ENCODE measurements at places on chromosomes 12 and 14.

DNA sequence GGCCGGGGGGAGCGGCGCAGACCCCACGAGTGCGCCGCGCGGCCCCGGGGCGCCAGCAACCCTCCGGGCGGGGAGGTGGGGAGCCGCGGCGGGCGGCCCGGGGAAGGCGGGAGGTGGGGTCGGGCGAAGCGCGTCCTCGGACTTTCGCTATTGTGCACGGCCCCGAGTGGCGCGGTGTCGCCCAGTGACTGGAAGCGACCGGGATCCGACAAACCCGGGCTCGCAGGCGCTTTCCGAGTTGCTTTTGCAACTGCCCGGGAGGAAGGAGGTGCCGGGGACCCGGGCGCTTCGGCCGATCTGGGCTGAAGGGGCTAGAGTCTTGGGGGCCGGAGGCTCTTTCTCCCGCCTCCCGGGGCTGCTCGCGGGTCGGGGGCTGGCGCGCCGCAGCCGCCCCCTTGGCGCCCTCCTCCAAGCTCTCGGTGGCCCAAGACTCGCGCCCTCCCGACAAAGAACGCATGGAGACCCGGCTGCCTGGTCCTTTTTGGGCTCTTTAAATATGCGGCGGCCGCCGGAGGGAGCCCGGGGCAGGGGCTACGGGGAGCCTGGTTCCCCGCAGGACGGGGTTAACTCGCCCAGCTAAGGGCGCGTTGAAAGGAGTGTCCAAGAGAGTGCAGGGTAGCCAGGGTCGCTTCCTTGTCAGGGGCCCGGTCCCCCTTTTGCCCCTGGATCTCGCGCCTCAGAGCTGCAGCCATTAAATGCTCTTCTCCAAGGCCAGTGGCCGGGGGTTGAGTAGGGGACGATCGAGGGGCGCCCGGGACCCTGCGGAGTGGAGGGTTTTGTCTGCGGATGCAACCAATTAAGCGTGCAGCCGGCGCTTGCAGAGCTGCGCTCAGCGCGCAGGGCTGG lies 1.4 kb downstream of the HMGA2 start:
- DNase-seq: no peak

- no peak for DNase-seq
These were observed 10.5 kb downstream of the BTBD6 start for GRCh38 chr14:105258846-105259245.

DNA sequence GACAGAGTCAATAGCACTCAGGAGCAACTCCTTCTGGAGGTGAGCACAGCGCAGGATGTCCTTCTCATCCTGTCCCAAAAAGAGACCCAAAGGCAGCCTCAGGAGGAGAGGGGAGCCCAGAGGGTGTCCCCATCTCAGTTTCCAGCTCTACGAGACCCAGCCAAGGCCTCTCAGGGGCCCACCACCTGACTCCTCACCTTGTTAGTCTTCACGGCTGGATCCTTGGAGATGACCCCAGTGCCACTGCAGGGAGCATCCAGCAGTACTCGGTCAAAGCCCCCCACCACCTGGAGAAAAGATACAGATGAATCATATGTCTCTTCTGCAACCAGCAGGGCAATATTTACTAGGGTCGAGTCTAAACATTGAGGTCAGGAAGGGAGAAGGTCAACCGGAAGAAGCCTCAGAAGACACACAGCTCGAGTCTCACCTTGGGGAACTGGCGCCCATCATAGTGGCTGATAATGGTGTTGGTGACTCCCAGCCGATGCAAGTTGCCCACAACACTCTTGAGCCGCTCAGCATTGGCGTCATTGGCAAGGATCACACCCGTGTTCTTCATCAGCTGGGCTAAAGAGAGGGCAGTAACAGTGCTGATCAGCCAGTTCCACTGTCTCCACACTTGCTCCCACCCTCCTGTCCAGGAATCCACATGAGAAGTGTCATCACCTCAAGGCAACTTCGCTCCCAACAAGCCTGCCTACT lies 4.8 kb upstream of the IFFO1 start:
- no peak for DNase-seq

DNA sequence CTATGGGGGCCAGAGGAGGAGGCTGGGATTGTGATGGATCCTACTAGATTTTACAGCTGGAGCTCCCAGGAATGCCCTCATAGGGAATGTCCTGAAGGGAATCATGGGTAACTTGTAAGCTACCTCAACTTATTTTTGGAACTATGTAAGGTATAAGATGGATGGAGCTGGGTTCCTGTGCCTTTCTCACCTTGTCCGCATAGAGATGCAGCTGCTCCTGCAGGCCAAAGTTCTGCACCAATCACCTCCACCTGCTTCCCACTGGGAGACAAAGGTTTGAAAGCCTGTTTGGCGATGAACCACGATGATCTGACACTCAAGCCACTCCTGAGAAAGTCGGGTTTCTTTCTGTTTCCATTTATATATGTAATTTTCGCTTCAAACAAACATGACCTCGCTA lies 648 bp upstream of the AKAP5 start:
- DNase-seq: no peak

DNA sequence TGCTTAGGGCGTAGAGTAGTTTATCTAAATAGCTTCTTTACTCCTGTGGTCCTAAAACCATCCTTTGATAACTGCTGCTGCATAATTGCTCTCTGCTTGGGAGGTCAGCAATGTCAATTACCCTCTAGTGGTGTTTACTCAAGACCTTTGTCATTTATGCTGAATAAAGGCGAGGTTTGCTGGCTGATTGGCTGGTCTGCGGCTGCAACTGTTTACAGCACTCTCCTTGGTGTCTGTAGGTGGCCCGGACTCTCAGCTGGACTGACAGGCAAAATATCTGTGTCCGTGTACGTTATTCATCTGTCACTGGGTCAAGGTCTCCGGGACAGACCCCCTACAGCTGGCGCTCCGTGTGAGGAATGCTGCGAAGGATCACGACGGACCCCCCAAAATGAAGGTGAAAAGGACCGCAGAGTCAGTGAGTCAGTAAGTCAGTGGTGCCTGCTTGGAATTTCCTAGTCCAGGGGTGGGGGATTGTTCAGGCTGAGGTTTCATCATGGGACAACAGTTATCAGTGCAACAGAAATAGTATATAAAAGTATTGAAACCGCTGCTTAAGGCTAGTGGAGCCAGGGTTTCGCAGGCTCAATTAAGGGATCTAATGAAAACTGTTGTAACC lies 253.3 kb upstream of the DIO2 start:
- DNase-seq: no peak
